ENCODE measurements at places on chromosomes 6 and 20. TPM values are rescaled to one million over a fixed set of nuclear protein-coding genes. Genes with fewer than 3 reads are reported as not detected.

Gene SNX3
- polyA plus RNA-seq = 195 TPM

DNA sequence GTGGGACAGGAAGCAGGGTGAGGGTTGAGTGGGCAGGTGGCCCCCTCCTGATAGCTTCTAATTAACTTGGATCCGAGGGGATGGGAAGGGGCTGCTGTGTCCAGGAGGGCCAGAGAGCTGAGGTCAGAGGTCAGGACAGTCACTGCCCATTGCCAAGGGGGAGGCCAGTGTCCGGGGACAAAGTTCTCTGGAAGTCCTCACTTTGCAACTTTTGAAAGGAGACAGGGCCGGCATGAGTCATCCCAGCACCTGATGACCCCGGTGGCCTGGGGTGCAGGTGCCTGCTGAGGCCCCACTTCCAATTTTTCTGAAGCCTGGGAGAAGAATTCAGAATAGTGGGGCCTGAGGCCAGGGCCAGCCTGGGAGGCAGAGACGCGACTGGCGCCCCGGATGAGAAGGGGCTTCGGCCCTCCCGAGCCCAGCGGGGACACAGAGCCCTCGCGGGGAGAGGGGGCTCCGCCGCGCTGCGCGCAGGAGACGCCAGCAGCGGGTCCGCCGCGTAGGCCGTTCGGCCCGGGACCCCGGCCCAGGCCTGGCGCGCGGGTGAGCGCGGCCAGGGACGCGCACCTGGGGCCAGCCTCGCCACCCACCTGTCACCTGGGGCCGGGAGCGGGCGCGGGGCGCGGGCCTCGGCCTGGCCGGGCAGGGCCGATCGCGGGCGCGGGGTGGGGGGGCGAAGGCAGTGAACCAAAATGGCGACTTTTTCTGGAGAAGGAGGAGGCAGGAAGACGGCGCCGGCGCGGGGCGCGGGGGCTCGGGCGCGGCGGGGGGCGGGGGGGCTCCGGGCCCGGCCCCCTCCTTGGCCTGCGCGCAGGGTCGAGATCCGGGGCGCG lies 586 bp downstream of the ZNF512B start:
- no peak for DNase-seq

DNA sequence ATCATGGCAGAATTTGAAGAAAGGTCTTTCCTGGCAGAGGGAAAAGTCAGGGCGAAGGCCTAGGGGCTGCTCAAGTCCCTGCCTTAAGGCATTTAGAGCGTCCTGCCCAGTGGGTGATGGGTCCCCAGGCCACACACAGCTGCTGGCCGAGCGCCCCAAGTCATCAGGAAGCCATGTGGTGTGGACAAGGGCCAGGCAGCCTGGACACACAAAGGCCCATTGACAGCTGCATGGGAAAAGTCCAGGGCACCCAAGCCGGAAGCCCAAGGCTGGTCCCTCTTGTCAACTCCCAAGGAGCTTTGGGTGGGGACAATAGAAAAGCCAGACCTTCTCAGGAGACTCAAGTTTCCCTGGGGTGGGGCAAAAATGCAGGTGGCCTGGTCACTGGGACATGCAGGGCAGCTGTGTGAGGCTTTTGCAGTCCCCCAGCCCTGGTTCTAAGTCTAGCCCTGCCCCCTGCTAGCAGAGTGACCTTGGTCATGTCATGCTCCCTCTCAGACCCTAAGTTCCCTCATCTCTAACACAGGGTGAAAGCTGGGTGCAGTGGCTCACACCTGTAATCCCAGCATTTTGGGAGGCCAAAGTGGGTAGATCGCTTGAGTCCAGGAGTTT lies 44.3 kb upstream of the PTGIS start:
- DNase-seq = no peak

Gene SPATS1
- polyA plus RNA-seq = not detected

Gene STMND1
- not detected for polyA plus RNA-seq

Gene CST5
- not detected for polyA plus RNA-seq

Gene AGER
- 6.7 TPM for polyA plus RNA-seq

GRCh38 chr20:23024701-23025100 lies 10.4 kb upstream of the SSTR4 start:
- no peak for DNase-seq

GRCh38 chr6:55778705-55779104 lies 96.7 kb downstream of the BMP5 start:
- DNase-seq = no peak

- peak; percentile 64 for DNase-seq
Observed at GRCh38 chr20:57596998-57597939, 23.0 kb downstream of the ZBP1 start.

Gene SLC12A5
- 1.3 TPM for polyA plus RNA-seq

- no peak for DNase-seq
Observed at GRCh38 chr6:51608932-51609331, 478.5 kb downstream of the PKHD1 start.

DNA sequence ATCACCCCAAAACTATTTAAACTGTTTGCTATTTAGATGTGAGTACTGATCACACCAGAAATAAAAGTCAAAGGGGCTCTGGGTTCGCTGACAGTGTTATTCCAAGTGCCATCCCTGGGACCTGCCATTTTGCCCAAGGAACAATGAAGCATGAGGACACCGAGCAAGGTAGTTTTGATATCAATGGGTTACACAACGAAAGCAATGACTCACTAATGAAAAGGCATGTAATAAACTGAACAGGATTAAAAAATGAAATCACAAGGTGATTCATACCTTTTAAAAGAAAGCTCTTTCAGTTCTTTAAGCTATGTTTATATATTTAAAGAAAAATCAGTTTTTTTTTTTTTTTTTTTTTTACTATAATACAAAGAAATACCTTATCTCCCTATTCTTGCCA lies 102.0 kb downstream of the HS3ST5 start:
- no peak for DNase-seq

DNA sequence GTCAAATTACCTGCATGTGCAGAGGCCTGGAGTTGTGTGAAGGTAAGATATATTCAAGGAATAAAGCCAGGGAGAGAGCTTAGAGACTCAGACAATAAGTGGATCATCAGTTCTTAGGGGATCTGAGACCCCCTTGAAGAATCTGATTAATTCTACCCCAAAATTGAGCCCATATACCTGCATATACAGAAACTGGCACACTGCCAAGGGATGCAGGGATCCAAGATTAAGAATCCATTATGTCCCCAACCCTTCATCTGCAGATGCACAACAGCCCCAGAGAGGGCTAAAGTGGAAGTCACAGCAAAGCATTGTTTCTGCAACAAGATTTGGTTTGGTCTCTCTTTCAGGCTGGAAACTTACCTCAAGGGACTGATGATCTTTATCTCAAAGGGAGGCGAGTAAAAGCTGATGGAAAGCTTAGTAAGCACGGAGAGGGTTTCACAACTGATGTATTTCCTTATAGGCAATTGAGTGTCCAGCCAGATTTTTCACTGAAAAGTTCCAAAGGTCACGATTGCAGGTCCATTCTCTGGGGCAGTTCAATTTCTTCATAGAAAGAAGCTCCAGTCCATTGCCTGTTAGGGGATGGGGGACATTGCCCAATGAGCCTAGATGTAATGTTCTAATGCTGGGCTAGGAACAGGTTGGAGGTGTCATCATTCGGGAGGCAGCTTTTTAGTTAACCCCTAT lies 20.9 kb upstream of the STK35 start:
- no peak for DNase-seq

Gene PDYN
- polyA plus RNA-seq = not detected

DNA sequence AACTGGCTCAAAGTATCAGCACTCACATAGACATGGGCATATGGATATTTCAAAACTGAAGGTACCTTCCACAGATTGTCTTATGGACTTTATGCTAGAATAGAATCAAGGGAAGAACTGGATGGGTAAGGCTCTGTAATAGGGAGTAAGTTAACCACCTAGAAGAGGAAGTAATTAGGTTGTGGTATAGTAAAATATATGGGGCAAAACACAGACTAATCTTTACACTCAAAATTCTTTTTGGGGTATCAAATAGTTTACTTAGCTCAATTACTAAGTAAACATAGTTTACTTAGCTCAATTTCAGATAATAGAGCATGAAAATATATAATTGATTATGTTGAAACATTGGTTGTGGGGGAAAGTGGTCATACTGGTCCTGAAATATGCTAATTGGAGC lies 94.2 kb upstream of the ATXN1 start:
- no peak for DNase-seq

GRCh38 chr6:107235007-107235406 lies 119.7 kb upstream of the BEND3 start:
- no peak for DNase-seq

Gene OOEP
- polyA plus RNA-seq = 0.36 TPM

DNA sequence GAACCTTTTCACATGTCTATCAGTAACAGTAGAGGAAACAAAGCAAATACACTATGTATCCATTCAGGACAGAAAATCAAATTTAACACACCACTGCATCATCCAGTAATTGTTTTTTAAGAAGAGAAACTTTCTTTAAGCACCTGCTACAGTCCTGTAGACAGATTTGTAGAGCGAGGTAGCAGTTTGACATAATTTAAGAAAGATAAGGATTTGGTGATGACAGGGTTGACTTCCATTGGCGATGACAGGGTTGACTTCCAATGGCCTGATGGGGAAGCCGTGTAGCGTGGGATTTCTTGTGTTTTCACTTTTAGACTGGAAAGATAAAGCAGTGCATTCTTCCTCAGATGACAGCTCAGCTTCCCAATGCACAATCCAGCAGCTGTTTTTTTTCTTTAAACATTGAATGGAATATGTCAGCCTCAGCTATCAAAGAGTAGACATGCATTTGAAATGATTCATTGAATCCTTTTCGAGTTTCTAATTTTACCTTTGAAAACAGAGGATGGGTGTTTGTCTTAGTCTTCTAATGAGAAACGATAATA lies 68.5 kb downstream of the ECT2L start:
- DNase-seq = no peak

Gene HLA-DRB5
- polyA plus RNA-seq = 9.5 TPM

DNA sequence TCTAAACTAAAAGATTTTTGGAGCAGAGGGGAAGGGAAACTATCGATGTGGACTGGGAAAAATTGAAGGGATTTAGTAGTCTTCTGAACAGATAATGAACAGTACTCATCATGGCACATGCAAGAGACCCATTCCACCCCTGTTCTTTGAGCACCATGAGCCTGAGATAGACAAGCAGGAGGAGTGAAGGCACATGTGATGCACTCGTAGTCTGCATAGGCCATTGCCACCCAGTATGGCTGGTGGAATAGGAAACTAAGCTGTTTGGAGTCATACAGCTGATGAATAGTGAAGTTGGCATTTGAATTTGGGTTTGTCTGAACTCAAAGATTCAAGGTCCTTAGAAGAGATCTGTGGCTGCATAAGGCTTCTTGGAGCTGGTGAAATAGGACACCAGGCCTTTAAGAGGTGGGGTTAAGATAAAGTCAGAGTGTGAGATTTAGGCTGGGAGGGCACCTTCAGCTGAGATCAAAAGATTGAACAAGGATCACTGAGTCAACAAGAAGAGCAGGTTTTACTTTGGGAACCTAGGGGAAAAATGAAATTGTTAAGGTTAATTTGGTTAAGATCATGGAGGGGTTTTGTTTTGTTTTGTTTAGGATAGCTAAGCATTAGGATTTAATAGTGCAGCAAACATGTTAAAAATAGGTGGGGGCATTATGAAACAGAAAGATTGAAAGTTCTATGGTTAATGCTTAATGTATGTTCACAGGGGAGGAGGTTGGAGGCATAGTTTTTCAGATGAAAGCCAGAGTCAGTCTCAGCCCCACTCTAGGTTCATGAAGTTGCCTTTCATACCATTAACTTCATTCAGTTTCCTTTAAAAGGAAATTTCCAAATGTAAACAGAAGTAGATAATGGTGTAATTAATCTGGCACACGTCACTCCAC lies 148.8 kb downstream of the ARID1B start:
- no peak for DNase-seq

- DNase-seq = no peak
Observed at GRCh38 chr20:6848041-6848440, 80.6 kb downstream of the BMP2 start.

DNA sequence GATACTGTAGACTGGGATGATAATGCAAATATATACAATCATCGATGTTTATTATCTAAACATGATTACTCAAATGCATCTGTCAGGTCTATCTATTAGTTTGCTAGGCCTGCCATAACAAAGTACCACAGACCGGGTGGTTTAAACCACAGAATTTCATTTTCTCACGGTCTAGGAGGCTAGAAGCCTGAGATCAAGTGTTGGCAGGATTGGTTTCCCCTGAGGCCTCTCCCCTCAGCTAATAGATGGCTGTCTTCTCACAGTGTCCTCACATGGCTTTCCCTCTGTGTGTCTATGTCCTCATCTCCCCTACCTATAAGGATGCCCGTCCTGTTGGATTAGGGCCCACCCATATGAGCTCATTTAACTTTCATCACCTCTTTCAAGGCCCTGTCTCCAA lies 512.6 kb upstream of the SLC35B3 start:
- no peak for DNase-seq

DNA sequence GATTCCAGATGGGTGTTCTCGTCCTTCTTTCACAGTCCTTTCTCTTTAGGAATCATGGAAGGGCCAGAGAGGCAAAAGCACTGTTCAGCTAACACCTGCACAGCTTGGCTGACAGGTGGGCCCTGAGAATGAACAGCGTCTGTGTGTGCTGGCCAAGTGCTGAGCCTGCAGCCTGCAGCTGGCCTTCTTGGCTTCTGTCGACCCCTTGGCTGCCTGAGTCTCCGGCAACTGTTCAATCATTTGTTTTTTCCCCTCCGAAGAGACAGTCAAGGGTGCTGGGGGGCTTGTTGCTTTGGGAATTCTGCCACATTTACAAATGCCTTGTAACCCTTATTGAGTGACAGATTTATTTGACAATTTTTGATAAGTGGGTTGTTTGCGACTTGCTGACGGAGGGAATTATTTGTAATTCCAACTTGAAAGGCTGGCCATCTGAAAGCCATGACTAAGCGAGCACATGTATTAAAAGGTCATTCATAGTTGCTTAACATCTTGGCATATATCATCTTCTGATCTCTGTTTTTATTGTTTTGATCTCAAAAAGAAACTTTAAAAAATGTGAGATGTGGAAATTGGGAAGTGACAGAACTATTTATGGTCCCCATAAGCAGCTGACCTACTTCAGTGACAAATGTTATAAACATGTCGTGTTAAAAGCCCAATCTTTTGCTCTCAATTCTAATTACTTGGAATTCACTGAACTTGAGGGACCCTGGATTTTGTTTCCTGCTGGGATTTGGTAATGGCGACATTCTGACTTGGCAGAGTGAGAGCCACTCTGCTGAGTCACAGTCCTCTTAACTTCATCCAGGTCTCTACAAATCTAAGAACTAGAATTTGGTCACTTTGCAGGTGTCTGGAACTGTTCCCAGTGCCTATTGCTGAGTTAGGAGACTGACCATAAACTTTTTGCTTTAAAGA lies 41.9 kb upstream of the FERMT1 start:
- peak; percentile 79 for DNase-seq

DNA sequence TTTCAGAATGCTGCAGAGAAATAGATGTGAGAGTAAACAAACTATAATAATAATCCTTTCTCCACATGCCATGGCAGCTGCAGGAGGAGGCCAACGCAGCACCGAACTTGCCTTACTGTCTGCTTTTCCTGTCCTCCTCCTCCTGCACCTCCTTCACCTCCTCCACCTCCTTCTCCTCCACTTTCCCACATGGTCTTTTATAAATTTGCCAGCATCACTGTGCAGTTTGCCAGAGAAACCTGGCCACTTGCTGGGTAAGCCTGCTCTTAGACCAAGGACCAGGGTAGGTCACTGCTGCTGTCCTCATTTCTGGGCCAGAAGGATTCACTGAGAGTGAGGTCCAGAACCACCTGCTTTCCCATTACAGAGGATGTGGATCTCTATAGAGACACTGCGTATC lies 8.7 kb downstream of the SGK1 start:
- no peak for DNase-seq
